SJSA1 (cell line): ENCODE measurements at places on chromosomes 3 and 15. TPM values are rescaled to one million over a fixed set of nuclear protein-coding genes. Genes with fewer than 3 reads are reported as not detected.

Gene MST1R
- not detected in 2 replicates for total RNA-seq

Gene DNAJB11
- 152 and 170 TPM in 2 replicates for total RNA-seq

Gene TMPRSS7
- total RNA-seq: not detected in 2 replicates

Gene HTR3E
- not detected in 2 replicates for total RNA-seq
